LHCN-M2 (cell line): ENCODE measurements at places on chromosomes 7 and 10. TPM values are rescaled to one million over a fixed set of nuclear protein-coding genes. Genes with fewer than 3 reads are reported as not detected.

DGKB gene
- total RNA-seq = under 0.01 and 0.06 TPM in 2 replicates

ENTPD1 gene
- 0.11 TPM in 1 of 2 replicates, not detected in the other for total RNA-seq

SHLD2 gene
- 30.0 and 32.4 TPM in 2 replicates for total RNA-seq

ELAPOR2 gene
- 5.7 and 6.0 TPM in 2 replicates for total RNA-seq

NKX1-2 gene
- total RNA-seq = not detected in 2 replicates

CHST15 gene
- 27.1 and 40.2 TPM in 2 replicates for total RNA-seq

LIPM gene
- total RNA-seq = not detected in 2 replicates

FGFBP3 gene
- total RNA-seq = 0.40 and 0.64 TPM in 2 replicates

AOC1 gene
- not detected in 2 replicates for total RNA-seq

PILRA gene
- total RNA-seq = not detected in 2 replicates

ADCYAP1R1 gene
- total RNA-seq = 0.06 TPM in 1 of 2 replicates, not detected in the other

CDC123 gene
- total RNA-seq = 102 and 106 TPM in 2 replicates

GRCh38 chr7:30164567-30164966 is 29.8 kb downstream of the MTURN start:
- peak; percentile 83 for DNase-seq

GRCh38 chr10:118669835-118670234 is 74.4 kb upstream of the PRLHR start:
- no peak for DNase-seq

DNA sequence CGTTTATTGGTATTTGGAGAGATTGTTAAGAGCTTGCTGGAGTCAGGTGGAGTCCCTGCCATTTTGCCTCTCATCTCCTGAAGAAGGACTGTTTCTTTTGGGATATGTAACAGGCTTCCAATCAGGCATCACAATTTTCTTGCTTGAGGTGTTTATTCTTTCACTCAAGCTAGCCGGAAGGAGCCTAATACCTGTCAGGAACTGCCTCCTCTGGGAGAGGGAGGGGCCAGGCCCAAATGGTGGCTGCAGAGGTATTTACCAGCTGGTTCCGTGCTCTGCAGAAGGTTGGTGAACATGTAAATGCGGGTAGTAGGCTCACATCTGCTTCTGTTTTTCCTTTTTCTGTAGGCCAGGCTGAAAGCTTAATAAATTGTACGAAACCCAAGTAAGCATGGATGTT is 114.0 kb downstream of the TCF7L2 start:
- no peak for DNase-seq

GRCh38 chr7:128777156-128778123 is 1.8 kb upstream of the OPN1SW start:
- peak; percentile 57 for DNase-seq

DNA sequence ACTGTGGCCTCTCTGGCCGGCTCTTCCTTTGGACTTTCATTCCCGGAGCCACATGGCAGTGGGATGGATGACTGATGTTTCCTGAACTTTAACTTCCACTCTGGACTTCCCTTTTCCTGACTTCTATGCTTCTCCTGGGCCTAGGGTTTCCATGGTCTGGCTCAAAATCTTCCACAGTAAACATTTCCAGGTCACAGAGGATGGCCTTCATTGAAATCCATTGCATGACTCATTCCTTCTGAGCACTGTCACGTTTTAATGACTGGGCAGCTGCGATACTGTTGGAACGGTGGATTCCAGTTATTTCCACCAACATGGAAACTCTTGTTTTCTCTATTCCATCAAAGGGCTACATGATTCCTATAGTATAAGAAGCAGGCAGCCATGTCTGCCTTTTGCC is 24.4 kb upstream of the ZNF273 start:
- peak; percentile 43 for DNase-seq

- no peak for DNase-seq
These were observed 20.6 kb downstream of the RBM17 start for GRCh38 chr10:6109444-6109775.

DNA sequence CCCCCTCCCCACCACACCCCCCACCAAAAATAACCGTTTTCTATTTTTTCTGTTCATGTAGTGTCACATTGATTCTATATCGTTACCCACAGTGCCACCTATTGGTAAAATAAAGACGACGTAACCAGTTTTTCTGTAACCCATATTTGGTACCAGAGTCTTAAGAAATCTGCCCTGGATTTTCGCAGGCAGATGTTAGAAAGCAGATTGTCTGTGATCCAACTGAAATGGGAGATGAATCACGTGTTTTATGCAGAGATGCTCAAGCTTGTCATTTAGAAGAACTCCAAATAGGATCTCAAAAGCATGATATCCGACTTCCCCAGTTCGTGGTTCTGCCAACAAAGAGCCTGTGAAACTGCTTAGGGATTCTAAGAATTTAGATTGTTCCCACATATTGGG is 261.1 kb upstream of the CSTF2T start:
- DNase-seq = peak; percentile 70

DNA sequence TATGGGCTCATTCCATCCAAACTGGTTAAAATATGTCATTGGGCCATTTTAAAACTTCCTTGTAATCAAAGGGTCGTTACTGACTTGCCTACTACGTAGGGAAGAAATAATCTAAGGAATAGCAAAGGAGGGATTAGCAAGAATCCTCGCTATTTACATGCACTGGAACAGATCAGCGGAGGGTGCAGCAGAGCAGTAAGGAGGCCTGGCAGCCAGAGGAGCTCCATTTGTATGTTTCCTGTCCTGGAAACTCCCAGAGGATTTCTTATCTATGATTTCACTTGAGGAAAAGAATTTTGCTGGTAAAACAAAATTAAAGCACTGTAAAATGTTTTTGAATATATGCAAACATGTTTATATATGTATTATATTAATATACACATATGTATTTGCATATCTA is 107.3 kb downstream of the TPK1 start:
- no peak for DNase-seq

DNA sequence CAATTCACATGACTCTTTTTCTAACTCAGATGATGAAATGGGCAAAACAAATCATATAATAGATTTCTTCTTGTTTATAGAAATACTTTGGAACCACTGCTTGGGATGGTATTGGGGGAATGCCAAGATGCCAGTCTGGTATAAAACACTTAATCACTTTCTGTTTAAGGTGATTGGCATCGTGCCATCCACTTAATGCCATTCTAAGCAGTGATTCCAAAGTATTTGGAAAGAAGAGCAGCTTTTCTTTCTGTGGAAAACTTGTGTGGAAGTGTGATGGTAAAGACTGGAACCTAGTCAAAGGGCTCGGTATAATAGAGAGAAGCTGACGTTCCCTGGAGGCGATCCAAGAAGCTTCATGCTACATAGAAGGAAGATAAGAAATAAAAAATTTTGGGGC is 120.6 kb downstream of the TMEM26 start:
- DNase-seq = no peak

DNA sequence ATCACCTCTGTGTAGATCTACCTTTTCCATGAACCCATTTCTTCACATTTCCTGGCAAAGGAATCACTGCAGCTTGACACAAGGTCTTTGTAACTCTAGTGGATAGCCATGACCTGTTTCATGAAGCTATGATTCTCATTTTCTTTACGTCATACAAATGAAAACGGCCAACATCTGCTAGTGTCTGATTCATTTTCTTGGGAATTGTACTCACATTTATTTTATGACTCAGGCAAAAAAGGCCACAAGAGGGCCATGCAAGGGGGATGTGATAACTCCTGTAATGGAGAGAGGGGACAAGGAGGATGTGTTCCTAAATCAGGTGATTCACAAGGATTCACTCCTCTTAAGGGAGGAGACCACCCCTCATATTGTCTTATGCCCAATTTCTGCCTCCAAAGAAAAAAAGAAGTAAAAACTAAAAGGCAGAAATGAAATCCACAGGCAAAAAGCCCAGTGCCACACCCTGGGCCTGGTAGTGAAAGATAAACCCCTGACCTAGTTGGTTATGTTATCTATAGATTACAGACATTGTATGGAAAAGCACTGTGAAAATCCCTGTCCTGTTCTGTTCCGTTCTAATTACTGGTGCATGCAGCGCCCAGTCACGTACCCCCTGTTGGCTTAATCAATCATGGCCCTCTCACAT is 249.9 kb downstream of the IPMK start:
- DNase-seq = peak; percentile 95

DNA sequence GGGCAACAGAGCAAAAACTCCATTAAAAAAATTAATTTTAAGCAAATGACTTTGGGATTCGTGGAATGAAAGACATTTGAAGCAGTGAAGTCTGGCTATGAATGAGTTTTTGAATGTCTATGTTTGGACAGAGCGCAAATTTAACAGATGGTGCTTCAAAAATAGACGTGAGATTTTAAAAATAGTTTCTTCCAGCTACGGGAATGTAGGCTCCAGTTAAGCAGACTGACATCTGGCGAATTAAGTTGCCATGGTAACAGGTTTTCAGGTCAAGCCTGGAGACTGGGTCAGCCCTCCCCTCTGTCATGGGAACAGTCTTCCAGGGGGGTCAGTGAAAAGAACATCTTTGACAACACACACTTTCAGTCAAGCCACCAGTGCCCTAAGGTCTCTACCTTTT is 62.0 kb downstream of the MYOF start:
- DNase-seq = peak; percentile 50

GRCh38 chr7:105837765-105838626 is 38.4 kb downstream of the ATXN7L1 start:
- peak; percentile 81 for DNase-seq

- DNase-seq = peak; percentile 21
These were observed 747 bp downstream of the GDI2 start for GRCh38 chr10:5812283-5813090.

DNA sequence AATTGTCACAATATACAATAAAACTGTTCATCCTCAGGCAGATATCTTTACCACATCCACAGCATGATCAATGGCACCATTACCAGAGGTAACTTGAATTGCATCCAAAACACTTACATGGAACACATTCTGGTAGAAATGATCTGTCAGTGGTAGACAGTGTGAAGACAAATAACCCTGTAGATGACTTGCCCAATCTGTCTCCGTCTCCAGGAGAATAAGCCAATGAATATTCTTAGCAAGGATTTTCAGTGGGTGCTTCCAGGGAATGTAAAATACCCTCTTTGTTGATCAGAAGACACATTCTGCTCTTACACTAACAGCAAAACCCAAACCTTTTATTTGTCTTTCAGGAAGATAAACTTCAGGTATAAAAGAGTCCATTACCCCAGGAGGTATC is 43.8 kb downstream of the VWC2 start:
- DNase-seq = no peak

DNA sequence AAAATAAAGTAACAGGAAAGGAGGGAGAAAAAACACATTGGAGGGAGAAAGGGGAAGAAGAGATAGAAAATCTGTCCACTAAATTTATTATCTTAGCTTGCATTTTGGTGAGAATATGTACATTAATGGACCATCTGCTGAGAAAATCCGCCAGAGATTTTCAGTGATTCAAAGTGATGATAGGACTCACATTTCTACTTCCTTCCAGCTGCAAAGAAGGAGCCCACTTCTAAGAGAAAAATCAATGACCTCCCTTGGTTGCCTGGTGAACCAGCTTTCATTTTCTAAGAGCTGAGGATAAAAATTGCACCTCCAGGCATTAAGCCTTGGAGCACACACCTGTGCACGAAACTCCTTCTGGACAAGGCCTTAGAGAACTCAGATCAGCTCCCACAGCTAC is 404.3 kb downstream of the SFMBT2 start:
- no peak for DNase-seq

- DNase-seq = no peak
These were observed 671 bp upstream of the CLEC2L start for GRCh38 chr7:139522830-139523198.

GRCh38 chr10:62501547-62501946 is 127.4 kb downstream of the ZNF365 start:
- DNase-seq = peak; percentile 25
